Stimulated activated CD8-positive, alpha-beta memory T cell treated with anti-CD3 and anti-CD28 coated beads, Interleukin-12 subunit alpha, Interleukin-12 subunit beta, amount 100 ng/mL, for 1 hour (primary cell): ENCODE measurements at places on chromosomes 7 and 10.

- no peak for DNase-seq
Observed at GRCh38 chr10:129879655-129880054, 84.4 kb downstream of the EBF3 start.

DNA sequence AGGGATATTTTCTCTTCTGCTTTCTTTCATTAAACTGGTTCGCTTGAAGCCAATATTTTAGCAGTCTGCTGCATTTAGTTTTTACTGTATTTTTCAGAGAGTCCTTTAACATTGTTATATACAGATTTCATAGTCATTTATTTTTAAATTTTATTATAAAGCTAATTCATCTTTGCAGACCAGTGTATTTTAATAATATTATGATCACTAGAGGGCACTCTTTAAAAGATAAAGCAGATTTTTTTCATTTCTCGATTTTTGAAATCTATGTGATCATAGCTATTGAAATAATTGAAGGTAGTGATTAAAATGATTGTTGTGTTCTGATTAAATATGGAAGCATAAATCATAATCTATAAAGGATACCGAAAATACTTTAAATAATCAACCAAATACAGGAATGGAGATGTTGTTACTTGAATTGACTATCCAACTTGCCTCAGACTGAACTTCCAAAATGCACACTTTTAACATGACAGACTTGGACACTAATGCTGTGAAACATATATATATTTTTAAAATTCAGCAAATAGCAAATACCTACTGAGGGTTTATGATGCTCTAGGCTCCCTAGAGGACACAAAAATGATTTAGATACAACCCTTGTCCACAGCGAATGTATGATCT lies 35.2 kb downstream of the ST7 start:
- DNase-seq: no peak

- no peak for DNase-seq
Observed at GRCh38 chr7:94301024-94301586, 93.6 kb upstream of the COL1A2 start.

GRCh38 chr10:81027706-81028105 lies 490.0 kb downstream of the SH2D4B start:
- no peak for DNase-seq

GRCh38 chr7:51229620-51230323 lies 86.8 kb downstream of the COBL start:
- no peak for DNase-seq

DNA sequence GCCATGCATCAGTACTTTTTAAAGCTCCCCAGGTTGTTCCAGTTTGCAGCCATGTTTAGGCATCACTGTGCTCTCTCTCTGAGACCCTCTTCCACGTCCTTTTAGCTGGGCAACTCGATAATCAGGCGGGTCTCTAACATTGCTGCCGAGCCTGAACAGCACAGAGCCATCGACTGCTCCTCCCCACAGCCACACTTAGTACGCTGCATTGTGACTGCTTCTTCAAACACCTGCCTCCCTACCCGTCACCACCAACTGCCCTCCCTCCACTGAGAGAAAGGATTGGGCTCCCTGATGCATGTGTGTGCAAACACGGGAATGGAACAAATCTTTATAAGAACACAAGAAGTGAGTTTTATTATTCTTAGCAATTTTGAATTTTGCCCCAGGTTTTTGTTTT lies 11.4 kb upstream of the TACR2 start:
- no peak for DNase-seq

GRCh38 chr7:42868480-42868879 lies 43.4 kb downstream of the C7orf25 start:
- no peak for DNase-seq

GRCh38 chr7:59079-60016 lies 133.0 kb upstream of the FAM20C start:
- no peak for DNase-seq

GRCh38 chr10:119750391-119751230 lies 24.8 kb downstream of the INPP5F start:
- peak; percentile 36 for DNase-seq

GRCh38 chr10:6542999-6543430 lies 37.1 kb downstream of the PRKCQ start:
- peak; percentile 25 for DNase-seq

GRCh38 chr10:78306358-78306757 lies 272.7 kb downstream of the RPS24 start:
- no peak for DNase-seq

- no peak for DNase-seq
Observed at GRCh38 chr7:145168427-145168826, 332.6 kb upstream of the TPK1 start.

- DNase-seq: no peak
Observed at GRCh38 chr7:1531263-1531978, 919 bp downstream of the MAFK start.

DNA sequence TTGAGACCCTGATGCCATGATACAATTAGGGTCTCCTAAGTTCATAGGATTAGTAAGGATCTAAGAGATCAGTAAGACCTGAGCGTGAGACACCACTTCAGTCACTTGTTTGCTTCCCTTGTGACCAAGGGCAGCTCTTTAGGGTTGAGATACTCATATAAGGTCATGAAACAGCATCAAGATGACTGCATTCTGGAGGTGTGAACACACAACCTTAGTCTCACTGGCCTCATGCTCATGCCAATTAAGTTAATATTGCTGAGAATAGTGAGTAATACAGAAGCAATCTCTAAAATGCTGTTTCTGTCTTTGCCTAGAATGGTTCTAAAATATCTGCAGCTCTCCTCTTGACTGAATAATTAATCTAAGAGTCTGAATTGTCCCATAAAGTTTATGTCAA lies 39.6 kb upstream of the KLHL7 start:
- DNase-seq: no peak

- DNase-seq: no peak
Observed at GRCh38 chr7:107742678-107743566, 1.0 kb upstream of the CBLL1 start.

DNA sequence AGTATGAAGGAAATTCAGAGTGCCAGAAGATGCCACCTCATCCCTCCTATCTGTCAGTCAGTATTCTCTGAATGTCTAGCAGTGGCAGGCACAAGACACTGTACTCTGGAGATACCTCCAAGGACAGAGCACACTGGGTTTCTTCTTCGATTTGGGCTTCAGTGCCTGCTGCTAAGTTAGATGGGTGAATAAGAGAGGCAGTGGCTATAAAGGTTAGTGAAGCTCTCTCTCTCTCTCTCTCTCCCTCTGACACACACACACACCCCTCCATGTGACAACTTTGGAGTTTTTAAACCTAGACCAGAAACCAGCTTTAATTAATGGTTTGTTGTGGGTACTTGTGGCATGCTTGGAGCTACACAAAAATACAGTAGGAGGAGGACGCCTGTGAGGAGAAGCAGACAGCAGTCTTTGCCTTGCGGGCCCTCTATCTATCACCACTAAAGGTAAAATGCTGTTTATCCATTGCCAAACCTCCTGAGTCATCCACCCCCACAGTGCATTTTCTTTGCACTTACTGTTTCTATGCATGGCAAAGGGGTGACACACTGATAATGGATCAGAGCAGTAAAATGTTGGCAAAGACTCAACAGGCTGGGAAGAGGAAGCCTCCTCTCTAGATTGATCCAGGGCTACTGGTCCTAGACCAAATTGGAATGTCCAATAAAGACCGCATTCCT lies 102.5 kb downstream of the TRIL start:
- DNase-seq: no peak

DNA sequence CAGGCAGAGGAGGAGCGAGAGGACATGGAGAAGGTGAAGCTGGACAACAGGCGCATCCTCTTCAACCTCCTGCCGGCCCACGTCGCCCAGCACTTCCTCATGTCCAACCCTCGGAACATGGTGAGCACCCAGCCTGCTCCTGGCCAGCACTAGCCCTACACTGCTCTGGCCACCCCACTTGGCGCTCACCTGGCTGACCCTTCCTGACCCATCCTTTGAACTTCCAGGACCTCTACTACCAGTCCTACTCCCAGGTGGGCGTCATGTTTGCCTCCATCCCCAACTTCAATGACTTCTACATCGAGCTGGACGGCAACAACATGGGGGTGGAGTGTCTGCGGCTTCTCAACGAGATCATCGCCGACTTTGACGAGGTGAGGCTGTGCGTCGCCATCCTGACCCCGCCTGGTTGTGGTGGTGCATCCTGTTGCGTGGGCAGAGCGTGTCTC lies 129.2 kb downstream of the ADCY1 start:
- no peak for DNase-seq

GRCh38 chr7:116285252-116285651 lies 74.9 kb downstream of the TES start:
- DNase-seq: no peak

DNA sequence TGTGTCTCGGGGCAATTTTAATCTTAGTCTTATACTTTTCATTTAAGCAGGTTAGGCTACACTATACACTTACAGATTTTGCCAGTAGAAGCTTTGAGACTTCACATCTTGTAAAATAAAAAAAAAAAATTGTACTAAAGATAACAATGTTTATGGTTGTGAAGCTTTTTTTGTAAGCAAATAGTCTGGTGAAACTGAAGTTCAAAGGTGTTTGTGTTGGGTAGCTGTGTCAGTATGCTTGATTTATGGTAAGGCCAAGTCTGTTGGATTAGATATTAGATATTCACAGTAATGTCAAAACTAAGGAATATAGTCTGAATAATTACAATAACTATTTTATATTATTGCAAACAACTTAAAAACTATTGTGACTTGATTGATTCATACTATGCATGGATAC lies 31.0 kb upstream of the PRSS1 start:
- no peak for DNase-seq

GRCh38 chr10:91536733-91537132 lies 96.1 kb downstream of the PPP1R3C start:
- no peak for DNase-seq

DNA sequence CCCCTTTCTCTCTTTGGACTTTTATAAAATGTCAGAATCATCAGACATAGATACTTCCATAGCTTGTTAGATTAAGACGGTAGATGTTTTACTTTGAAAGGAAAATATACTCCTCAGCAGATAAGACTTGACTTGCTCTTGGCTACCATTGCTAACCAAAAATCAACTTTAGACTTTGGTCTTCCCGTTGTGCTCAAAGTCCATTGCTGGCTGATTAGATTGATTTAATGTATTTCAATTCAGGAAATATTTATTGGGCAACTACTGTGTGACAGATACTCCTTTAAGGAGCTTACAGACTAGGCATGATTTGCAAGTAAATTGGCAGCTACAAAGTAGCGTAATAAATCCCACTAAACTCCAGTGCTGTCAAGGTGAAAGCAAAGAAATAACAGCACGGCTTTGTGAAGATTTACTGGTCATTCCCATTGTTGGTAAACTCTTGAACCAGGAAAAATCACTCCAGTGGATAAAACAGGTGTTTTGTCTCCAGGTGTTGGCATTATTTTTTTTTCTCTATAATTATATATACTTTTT lies 95.7 kb upstream of the ARMC3 start:
- DNase-seq: no peak

DNA sequence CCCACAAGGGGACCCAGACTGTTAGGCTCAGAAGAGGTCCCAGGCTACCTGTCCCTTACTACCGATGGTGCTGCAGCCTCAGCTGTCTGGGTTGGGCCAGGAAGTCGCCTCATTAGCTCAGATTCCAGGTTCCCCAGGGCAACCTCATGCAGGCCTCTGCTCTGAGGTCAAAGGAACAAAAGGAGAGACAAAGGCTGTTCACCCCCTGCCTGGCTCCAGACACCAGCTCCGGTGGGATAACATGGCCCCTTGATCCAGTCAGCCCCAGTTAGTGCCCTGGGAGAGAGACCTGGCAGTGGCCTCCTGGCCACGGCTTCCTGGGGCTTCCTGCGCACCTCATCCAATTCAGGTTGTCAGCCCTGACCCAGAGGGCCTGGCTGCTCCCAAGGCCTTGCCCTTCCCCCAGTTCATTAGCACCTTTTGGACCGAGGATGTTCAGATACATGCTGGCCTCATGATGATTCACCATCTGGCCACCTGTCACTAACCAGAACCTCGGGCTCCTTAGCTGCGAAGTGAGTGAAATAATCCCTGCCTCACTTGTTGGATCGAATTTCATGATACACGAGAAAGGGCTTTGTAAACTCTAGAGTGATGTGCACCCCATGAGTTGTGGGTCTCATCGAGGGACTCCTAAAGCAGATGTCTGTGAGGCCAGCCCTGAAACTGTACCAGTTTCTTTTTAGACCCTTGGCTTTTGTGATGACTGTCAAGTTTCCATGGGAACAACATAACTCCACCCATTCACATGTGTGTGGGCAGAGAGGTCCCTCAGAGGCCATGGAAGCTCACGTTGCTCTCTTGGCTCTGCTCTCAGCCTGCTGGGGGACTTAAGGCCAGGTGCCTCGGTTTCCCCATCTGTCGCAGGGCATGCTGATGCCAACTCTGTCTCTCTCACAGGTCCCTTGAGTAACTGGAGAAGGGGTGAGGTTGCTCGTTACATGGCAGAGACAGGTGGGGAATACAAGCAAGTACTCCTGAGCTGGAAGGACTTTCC lies 79.5 kb upstream of the PCBD1 start:
- no peak for DNase-seq

GRCh38 chr10:124211921-124212320 lies 118.5 kb upstream of the CHST15 start:
- no peak for DNase-seq

DNA sequence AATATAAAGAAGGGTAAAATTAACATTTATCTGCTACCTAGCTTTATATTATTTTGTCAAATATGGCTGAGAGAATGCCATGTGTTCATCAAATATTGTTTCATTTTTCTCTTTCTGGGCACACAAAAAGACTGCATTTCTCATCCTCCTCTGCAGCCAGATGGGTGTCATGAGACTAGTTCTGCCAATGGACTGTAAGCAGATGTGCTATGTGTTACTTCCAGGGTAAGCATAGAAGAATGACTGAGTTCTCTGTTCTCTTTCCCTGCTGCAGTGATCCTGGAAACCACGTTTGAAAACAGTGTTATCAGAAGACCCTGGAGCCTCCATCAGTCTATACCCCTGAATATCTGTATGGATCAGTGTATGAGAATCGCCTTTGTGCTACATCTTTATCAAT lies 24.1 kb upstream of the SLK start:
- DNase-seq: no peak

- no peak for DNase-seq
Observed at GRCh38 chr7:18250133-18250532, 222.5 kb upstream of the PRPS1L1 start.

- DNase-seq: no peak
Observed at GRCh38 chr7:27576360-27576944, 86.2 kb downstream of the HIBADH start.

- DNase-seq: no peak
Observed at GRCh38 chr7:30656006-30656957, 26.0 kb downstream of the CRHR2 start.

GRCh38 chr10:3415038-3415736 lies 242.6 kb upstream of the PITRM1 start:
- no peak for DNase-seq

- no peak for DNase-seq
Observed at GRCh38 chr7:46854958-46855473, 726.9 kb downstream of the TNS3 start.

DNA sequence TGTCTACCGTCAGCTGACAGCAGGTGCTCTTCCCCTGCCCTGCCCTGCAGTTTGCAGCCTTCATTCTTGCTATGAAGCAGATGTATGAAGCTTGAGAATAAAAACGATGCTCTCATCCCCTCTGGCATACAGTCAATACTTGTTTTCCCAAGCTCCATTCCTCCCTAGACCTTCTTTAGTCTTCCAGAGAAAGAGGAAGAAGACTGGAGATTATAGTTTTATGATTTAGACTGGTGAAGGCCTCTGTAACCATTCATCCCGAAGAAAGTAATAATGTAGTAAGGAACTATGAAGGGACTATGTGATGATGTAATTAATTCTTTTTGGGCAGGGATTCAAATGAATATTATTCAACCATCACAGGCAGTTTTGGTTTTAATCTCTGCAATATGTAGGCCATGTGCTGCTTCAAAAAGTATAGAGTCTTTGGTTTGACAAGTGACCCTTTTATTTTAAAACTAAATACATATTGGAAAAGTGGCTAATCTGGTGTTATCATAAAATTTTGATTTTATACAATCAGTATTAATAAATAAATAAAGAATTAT lies 242.4 kb upstream of the KIAA1217 start:
- no peak for DNase-seq
